ENCODE measurements at places on chromosomes 12 and 14. TPM values are rescaled to one million over a fixed set of nuclear protein-coding genes. Genes with fewer than 3 reads are reported as not detected.

GRCh38 chr12:40733871-40734270 is 41.6 kb downstream of the CNTN1 start:
- no peak for DNase-seq

GRCh38 chr12:105831372-105831771 is 307.4 kb downstream of the NUAK1 start:
- no peak for DNase-seq

DNA sequence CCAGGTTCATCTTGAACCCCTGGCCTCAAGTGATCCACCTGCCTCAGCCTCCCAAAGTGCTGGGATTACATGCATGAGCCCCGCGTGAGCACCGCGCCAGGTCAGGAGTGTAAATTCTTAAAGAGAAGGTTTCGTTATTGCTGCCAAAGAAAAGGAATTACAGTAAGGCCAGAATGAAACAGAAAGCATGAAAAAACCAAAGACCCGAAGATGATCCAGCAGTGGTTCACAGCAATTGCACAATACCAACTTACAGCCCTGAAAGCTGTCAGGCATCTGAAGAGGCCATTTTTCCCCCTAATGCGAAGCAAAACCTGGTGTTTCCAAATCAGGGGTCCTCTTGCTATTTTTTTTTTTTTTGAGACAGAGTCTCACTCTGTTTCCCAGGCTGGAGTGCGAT is 10.3 kb downstream of the RBM23 start:
- DNase-seq: no peak

GRCh38 chr12:118044577-118044976 is 16.4 kb downstream of the WSB2 start:
- DNase-seq: no peak

DNA sequence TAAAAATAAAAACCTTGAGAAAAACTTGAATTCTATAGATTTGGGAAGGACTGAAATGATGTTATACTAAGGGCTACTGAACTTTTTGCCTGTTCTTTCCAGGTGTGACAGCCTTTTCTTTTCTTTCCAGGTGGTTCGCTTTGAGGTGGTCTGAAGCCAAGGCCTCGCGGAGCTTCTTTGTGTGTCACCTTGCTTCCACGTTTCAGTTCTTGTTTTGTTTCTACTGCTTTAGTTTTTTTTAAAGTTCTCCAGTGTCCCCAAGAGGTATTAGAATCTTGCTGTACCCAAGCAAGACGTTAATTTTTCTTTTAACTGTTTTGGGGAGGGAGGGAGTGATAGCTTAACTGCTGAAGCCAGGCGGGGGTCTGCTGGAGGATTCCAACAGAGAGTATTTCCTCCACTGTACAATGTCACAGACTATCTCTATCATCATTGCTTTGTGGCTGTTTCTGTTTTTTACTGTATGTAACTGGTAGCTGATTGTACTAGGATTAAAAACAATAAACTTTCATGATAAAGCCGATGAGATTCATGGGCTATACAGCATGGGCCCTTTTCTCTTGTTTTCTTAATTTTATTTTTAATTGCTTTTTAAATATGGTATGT is 40.2 kb downstream of the PROX2 start:
- no peak for DNase-seq

GRCh38 chr12:34379142-34379541 is 356.8 kb downstream of the ALG10 start:
- DNase-seq: no peak

DNA sequence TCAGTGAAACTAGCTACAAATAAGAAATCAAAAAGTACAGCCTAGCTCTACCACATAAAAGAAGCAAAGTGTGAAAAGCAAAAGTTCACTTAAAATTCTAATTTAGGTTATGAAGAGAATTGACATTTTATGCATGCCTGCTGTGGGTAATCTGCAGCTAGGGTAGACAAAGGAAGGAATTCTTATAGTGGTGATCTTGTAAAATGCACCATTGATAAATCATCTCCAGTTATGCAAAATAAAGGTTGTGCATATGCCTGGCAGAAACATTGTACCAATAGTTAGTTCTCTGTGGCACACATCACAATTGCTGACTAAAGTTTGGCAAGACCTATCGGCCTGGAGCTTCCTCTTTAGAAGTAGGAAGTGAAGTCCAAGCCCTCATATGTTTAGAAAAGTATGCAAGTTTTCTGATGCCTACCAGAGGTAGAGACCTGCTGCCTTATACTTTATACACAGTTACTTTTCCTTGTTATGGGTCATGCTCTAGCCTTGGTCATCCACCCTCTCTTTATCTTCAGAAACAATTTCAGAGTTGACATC is 78.3 kb downstream of the TSHR start:
- no peak for DNase-seq

GRCh38 chr12:133233993-133234564 is 1.6 kb downstream of the ANHX start:
- no peak for DNase-seq

DNA sequence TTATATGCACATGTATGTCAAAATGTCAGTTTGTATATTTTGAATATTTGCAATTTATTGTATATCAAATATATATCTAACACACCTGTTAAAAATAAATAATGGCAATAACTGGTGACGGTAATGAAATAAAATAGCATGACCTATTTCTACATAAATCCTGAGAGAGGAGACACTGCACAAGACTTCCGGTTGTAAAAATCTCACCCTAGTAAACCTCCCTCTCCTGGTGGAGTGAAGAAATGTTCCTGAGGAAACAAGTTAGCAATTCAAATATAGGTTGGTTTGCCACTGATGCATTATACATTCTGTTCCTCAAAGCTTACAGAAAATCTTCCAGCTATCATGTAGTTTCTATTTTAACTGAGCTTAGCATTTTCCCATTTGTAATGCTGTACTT is 166.1 kb upstream of the SYT10 start:
- no peak for DNase-seq

DNA sequence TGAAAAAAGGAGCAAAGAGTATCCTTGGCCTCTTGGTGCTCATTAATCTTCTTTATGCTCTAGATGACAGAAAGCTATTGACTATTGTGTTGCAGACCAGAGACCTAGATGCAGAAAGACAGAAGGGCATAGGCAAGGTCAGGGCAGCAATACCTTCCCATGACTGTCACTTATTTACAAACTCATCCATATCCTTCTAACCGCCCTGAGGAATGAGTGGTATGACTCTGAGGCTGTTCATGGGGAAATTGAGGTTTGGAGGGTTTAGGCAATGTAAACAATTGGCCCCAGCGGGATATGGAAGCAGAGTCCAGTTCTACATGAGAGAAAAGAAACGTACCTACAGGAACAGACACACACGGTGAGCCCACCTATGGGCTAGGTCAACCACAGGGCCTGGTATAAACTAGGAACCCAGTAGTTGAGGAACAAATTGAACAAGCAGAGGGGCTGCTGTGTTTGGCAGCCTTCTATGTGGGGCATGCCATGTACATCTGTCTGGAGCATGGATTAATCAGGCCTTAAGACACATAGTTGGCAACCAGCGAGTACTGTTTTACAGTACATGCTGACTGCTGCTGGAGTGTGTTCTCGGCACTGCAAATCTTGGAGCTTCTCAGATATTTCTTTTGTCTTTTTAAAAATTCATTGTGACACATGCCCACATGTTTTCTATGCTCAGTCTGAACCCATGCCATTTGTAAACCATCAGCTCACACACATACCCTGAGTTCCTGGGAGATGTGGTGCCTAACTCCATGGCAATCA is 159.7 kb upstream of the NTF3 start:
- DNase-seq: peak; percentile 54

DNA sequence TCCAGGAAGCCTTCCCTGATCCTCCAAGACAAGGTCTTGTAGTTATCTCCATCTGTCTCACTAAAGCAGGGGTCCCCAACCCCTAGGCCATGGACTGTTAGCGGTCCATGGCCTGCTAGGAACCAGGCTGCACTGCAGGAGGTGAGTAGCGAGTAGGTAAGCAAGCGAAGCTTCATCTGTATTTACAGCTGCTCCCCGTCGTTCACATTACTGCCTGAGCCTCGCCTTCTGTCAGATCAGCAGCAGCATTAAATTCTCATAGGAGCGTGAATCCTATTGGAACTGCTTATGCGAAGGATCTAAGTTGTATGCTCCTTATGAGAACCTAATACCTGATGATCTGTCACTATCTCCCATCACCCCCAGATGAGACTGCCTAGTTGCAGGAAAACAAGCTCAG is 12.4 kb upstream of the NFYB start:
- DNase-seq: no peak

GRCh38 chr12:106304001-106304421 is 1.5 kb downstream of the TCP11L2 start:
- no peak for DNase-seq

DNA sequence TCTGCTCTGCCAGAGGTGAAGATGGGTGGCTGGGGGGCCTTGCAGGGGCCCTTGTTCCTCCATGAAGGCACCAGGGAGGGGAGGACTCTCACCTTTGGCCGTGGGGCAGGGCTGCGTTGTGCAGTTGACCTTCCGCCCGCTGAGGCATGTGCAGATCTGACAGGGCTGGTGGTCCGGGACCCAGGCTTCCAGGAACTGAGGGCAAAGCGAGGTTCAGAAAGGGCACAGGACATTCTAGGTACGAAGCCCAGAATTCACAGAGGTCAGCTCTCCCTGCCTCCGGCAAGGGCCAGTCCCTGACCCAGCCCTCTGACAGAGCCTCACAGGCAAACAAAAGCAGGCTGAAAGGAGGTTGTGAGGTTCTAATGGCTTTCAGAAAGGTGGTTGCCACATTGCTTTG is 40.4 kb upstream of the ANO2 start:
- DNase-seq: no peak

DNA sequence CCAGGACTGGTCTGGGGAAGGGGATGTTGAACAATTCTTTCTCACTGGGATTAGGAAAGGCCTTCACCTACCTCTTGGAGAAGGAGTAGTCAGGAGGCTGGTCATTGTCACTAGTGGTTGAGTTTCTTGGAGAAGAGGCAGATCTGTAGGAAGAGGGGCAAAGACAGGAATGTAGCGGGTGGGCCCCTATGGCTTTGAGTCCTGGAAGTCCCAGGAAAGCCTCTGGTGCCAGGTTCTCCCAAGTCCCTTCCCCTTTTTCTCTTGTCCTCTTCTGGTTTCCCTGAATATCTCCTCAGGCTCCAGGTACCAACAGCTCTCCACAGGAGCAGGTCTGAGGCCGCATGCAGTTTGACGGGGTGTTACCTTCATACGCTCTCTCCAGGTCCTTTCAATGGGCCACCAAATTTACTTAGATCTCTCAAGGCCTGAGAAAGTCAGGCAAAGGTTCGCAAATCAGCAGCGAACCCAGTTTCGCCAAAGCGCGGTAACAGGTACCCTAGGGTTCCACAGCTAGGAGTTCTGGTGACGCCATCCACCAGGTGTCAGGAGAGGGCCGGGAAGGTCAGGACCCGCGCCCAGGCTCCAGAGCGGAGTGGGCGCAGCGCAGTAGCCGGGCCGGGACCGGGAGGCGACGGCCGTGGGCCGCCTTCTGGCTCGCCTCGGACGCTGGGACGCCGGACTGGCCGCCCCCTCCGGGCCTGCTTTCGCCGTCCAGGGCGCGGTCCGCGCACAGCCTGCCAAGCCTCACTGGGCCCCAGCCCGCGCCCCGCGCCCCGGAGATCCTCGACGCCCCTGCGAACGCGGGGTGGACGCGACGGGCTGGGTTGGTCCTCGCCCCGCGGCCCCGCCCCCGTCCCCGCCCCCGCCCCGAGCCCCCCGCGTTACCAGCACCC is 795 bp downstream of the SMAGP start:
- no peak for DNase-seq

GRCh38 chr12:2387103-2387834 is 334.5 kb downstream of the CACNA1C start:
- DNase-seq: no peak

- no peak for DNase-seq
Measured at GRCh38 chr12:3681595-3682061, 71.3 kb downstream of the CRACR2A start.

DNA sequence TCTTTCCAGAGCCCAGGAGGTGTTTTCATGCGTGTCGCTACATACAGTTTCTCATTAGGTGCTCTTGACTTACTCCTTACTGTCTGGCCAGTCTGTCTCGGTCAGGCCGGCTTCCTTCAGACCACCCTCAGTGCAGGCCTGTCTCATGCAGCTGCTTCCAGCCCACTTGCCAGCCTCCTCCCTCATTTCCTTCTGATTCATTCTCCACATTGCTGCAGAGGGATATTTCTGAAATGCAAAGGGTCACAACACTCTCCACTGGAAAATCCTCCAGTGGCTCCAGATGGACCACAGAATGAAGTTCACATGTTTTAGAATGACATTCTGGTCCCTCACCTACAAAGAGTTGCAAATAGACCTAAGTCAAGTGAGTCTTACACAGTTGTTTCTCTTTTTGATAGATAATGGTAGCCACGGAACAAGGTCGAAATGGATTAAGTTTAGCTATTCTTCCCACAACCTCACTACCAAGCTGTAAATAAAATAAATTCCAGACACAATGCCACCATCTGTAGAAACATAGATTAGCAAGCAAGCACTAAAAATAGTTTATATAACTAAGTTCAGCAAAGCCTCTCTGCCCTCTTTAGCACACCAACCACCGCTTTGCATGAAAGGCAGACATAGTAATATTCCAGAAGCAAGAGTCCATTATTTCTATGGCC is 146.9 kb downstream of the ESR2 start:
- peak; percentile 14 for DNase-seq

DNA sequence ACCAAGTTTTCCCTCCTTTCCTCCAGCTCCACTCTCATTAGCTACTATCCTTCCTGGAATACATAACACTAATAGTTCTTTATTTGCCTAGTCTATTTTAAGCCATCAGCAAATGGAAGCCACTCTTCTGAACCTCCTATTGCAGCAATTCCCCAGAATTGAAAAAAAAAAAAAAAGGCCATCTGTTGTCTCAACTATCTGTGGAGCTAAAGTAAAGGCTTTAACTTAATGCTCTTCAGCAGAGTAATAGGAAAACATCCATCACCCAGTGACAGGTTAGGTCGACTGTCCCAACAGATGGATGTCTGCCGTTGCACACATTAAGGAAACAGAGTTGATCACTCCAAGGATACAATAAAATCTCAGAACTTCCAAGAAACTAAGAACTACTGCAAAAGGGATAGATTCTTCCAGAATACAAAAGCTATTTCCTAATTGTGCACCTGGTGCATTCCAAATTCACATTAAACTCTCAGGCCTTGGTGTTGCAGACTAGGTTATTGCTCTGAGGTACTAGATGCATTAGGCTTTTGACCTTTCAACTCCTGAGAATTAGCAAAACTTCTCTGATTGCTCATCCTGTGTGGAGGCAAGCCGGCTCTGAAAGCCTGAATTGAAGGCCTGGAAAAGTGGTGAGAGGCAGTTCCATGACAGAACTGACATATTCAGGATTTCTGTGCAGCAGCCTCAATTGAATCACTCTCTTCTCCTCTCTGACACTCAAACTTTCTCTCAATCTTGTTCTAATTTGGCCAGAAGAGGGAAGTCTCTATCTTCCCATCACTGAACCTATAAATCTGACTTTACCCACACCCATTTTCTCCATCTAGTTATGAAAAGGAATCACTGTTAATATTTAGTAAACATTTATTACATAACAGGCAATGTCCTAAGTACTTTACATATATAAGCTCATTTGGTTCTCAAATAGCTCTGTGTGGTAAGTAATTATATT is 238.4 kb upstream of the HMGA2 start:
- DNase-seq: no peak

Gene ADAM20
- total RNA-seq: 2.8 TPM

Gene KIF26A
- total RNA-seq: 8.1 TPM

Gene VASH1
- total RNA-seq: 10.5 TPM

Gene NRXN3
- total RNA-seq: 2.5 TPM

Gene SLC5A8
- total RNA-seq: 1.7 TPM

Gene GALNT16
- total RNA-seq: 18.1 TPM

Gene PHLDA1
- 15.1 TPM for total RNA-seq

Gene FLVCR2
- 5.6 TPM for total RNA-seq

Gene CCDC196
- not detected for total RNA-seq

Gene NKX2-1
- not detected for total RNA-seq

Gene SCAF11
- total RNA-seq: 123 TPM

Gene ZDHHC22
- under 0.01 TPM for total RNA-seq
